CD4-positive, alpha-beta T cell treated with Interferon alpha-2 for 1 hour (primary cell): ENCODE measurements at places on chromosomes 5 and 9.

DNA sequence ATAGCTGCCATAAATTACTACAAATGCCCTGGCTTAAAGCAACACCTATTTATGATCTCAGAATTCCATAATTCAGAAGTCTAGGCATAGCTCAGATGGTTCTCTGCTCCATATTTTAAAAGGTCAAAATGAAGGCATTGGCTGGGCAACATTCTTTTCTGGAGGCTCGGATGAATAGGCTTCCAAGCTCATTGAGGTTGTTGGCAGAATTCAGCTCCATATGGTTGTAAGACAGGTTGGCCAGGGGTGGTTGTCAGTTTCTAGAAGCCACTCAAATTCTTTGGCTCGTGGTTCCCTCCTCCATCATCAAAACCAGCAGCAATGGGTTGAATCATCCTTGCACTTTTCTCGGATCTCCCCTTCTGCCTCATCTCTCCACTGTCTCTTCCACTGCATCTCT lies 49.4 kb downstream of the TGFBR1 start:
- no peak for DNase-seq

GRCh38 chr5:97167435-97167834 lies 15.6 kb downstream of the RIOK2 start:
- DNase-seq: no peak

DNA sequence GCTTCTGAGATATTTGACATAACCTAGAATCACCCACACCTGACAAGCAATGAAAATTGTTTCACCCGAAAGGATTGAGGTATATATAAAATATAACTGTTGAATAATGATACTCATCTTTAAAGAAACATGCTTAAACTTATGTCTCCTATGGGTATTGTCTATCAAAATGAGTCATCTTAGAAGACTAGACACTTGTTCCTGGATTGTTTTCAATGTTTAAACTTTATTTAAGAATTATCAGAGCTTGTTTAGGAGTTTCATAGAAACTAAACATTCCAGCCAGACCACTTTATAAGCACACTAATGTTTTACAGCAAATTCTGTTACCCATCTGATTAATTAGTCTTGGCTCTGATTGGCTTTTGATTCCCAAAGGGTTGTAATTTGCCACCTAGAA lies 19.6 kb downstream of the NFX1 start:
- no peak for DNase-seq

DNA sequence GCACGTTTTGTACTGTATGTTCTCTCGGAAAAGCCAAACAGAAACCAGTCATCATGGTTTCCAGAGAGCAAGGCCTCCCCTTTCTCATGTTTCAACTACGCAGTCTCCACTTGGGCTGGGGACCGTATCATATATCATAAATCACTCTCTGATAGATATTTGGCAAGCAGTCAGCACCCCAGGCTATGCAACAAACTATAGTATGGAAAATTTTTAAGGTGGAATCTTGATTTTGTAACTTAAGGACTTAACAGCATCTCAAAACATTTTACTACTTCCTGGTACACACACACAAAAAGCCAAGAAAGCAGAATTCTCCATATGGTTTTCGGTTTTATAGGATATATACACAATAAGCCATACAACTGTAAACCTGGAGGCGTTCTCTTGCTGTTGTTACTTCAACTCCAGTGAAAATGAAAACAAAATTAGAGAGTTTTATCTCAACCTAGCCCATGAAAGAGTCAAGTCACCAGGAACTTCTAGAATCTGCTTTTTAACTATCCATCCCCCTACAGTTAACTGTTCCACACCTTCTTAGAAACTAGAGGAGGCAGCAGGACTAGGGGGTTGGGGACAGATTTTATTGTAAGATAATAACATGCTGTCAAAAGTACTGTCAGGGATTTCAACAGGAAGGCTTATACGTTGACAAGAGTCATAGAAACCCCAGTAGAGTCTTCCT lies 283.4 kb downstream of the NFIB start:
- DNase-seq: no peak

DNA sequence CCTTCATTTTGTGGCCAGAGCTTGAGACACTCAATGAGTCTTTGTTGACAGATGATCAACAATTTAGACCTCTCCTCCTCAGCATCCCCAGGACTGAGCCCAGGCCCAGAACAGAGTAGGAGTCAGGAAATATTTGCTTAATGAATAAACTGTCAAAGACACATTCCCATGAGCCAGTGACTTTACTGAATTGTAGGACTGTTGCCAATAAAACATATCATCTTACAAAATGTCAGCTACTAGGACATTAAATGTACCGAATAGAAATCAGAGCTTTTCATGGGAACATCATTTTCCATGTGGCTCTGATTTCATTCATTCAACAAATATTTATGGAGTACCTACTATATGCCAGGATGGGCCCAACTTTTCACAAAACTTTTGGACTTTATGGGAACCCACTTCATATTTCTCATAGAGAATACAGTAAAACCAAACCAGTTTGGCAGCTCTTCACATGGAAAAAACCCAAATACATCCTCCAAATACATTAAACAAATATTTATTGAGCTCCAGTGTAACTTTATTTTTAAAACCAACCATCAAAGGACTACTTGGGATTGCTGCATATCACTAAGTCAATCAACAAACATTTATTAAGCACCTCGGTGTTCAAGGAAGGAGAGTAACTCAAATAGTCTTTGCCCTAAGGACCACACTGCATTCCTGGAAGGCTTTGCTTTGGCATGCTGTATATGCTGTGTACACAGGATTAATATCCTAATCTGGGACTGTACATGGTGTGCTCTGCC lies 11.4 kb downstream of the VDAC1 start:
- DNase-seq: no peak
